Endothelial cell of umbilical vein (primary cell): ENCODE measurements at places on chromosomes 3 and 15. TPM values are rescaled to one million over a fixed set of nuclear protein-coding genes. Genes with fewer than 3 reads are reported as not detected.

The ANKRD34C gene
- total RNA-seq, result not detected in 2 replicates

DNA sequence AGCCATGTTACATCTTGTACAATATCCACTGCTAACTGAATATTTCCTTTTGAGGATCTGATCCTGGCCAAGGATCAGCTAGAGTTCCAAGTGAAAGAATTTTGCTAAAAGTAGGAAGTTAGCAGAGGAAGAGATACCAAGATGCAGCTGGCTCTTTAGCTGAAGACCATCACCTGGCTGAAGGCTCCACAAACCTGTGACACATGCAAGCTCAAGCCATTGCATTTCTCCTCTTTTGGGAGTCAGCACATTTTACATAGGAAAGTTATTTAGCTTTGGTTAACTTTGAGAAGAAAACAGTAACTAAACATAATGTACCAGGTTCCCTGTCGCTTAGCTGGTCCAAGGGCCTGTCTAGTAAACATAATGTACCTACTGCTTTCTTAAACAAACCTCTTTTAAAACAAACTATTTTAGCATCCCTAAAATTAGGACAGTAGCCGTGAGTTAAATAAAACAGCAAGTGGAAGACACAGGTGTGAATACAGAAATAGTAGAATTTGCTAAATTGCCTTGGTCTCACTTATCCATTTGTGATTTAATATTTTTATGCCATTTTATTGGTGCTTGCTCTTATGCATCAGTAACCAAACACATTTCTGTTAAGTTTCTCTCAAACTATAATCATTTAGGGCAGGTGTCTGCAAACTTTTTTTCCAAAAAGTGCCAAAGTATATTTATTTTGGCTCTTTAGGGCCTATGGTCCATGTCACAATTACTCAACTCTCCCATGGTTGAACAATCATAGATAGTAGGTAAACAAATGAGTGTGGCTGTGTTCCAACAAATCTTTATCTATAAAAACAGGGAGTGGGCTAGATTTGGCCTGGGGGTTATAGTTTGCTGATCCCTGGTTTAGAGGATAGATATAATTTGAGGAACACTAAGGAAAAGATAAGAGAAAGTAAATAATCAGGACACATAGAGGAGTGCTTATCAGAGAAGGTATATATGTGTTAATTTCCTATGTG, 11.2 kb downstream of the GCSAM start:
- no peak overlapping the region for H3K4me3 ChIP-seq
- H3K36me3 ChIP-seq, result no peaks in the 10 kb centered on the region
- peak; percentile 17 for DNase-seq

The CHMP2B gene
- total RNA-seq, result 22.0 and 28.8 TPM in 2 replicates

- H3K27me3 ChIP-seq, result no peaks in the 10 kb centered on the region
- H3K36me3 ChIP-seq, result peaks cover 25% of the 10 kb centered on the region
- H3K4me3 ChIP-seq, result peak overlapping the region; percentile 94
- DNase-seq, result peak; percentile 74
- peak overlapping the region; percentile 76 for H3K27ac ChIP-seq
These were observed 3.8 kb downstream of the FAM43A start for GRCh38 chr3:194689493-194689944.

The PPP1R14D gene
- total RNA-seq, result not detected in 2 replicates

- H3K36me3 ChIP-seq, result no peaks in the 10 kb centered on the region
- H3K27ac ChIP-seq, result no peak overlapping the region
- no peak for DNase-seq
- no peaks in the 10 kb centered on the region for H3K27me3 ChIP-seq
These were observed 227.2 kb upstream of the TBL1XR1 start for GRCh38 chr3:177424521-177424920.

DNA sequence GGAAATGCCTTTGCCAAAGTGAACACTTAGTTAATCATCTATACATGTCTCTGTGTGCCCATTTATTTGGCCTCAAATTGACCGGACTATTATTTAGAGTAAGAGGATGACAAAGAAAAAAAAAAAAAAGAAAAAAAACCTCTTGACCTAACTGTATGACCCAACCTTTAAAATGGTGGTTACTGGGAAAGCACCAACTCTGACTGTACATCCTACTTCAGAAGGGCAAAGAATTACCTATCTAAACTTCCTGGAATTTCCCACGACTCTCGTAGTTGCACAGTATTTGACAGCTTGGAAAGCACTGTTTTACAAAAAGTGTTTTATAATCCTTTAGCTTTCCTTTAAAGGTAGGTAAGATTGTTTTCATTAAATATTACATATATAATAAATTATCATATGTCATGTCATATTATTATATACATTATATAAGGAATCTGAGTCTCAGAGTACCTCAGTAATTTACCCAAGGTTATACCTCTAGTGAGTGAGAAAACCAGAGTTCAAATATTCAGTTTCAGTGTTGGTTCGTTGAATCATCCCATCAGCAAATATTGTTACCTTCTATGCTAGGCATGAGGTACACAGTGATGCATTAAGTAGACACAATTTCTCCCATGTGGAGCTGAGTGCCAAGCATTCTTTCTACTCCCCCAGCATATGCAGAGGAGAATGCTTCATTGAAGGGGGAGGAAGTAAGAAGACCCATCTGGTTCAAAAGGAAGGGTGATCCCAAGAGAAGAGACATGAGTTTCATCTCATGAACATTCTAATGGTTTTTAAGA, 5.0 kb downstream of the BCL2A1 start:
- no peaks in the 10 kb centered on the region for H3K36me3 ChIP-seq
- H3K27ac ChIP-seq, result no peak overlapping the region
- no peak for DNase-seq
- H3K4me1 ChIP-seq, result no peaks in the 10 kb centered on the region

The ERICH6 gene
- not detected in 2 replicates for total RNA-seq

The PAQR9 gene
- not detected in 2 replicates for total RNA-seq

DNA sequence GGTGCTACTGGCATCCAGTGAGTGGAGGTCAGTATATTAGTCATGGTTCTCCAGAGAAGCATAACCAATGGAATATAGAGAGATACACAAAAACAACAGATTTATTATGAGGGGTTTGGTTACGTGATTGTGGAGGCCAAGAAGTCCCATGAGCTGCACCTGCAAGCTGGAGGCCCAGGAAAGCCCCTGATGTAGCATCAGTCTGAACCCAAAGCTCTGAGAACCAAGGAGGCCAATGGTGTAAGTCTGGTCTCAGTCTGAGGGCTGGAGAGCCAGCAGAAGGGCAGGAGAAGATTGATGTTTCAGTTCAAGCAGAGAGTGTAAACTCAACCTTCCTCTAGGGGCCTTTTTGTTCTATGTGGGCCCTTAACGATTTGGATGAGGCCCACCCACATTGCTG, 144.1 kb downstream of the KLF13 start:
- H3K27ac ChIP-seq, result no peak overlapping the region
- H3K4me1 ChIP-seq, result no peaks in the 10 kb centered on the region
- no peaks in the 10 kb centered on the region for H3K36me3 ChIP-seq
- H3K27me3 ChIP-seq, result peaks cover 5% of the 10 kb centered on the region

DNA sequence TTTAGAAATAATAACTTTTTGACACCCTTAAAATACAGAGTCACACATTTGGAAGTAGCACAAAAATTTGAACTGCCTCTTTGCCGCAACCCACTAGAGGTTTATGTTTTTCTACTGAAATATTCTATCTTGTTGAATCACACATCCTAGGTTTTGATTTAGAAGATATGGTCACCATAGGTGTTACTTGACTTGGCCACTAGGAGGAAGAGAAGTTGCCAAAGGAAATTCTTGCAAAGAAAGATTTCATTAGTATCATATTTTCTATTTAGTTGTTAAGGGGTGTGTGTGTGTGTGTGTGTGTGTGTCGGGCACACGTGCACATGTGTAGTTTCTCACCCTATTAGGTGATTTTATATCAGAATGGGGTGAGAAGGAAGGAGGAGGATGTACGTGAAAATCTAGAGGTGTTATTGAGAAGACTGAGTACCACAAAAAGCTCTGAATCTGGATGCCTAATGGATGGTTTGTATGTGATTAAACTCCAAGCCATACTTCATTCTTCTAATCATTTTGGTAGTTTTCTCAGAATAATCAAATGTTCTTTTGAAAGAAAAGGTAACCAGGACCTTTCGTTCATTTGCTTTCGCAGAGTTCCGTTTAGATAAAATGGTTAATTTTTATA, 31.5 kb downstream of the ZFAND6 start:
- H3K4me1 ChIP-seq, result no peaks in the 10 kb centered on the region
- no peak overlapping the region for H3K4me3 ChIP-seq
- H3K36me3 ChIP-seq, result no peaks in the 10 kb centered on the region
- no peaks in the 10 kb centered on the region for H3K27me3 ChIP-seq
- no peak overlapping the region for H3K27ac ChIP-seq
- no peak for DNase-seq

DNA sequence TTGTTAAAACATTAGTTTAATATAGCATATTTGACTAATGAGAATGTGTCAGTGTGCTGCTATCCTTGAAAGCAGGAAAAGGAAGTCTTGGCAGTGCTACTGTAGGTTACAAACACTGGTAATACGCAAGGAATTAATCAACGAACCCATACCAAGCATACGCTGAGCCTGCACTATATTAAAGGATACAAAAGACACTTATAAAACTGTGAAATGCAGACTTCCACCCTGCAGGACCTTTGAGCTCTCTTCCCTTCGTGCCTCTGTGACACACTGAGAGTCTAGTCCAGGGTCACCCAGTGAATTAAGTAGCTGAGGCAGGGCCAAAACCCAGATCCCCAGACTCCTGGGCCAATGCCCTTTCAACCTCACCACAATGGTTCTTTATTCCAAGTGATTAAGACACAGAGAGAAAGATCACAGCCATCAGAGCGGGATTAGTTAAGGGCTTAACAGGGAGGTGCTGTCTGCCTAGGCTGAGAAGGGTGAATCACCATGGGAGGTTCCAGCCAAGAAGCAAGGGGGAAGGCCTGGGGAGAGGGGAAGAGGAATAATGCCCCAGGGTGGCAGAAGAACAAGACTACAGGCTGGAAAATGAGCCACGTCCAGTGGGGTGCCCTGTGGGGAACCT, 6.8 kb downstream of the ANXA2 start:
- H3K36me3 ChIP-seq, result peaks cover 14% of the 10 kb centered on the region
- peak; percentile 87 for DNase-seq
- no peaks in the 10 kb centered on the region for H3K27me3 ChIP-seq
- H3K27ac ChIP-seq, result peak overlapping the region; percentile 97

DNA sequence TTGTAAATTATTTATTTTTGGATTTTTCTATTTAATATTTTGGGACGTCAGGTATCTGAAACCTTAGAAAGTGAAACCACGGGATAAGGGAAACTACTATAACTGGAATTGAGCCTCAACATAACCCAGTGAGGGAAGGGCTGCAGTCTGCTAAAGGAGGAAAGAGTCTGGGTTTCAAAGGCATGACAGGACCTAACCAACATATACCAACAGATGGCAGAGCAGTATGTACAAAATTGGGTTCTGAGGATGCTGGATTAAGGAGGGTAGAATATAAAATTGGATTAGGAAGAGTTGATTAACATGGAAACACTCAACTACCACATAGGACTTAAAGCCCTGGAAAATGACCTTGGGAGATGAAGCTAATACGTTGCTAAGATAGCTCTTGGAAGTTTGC, 603.5 kb downstream of the MECOM start:
- H3K27ac ChIP-seq, result no peak overlapping the region
- no peak for DNase-seq
- peaks cover 11% of the 10 kb centered on the region for H3K4me1 ChIP-seq
- no peaks in the 10 kb centered on the region for H3K36me3 ChIP-seq

DNA sequence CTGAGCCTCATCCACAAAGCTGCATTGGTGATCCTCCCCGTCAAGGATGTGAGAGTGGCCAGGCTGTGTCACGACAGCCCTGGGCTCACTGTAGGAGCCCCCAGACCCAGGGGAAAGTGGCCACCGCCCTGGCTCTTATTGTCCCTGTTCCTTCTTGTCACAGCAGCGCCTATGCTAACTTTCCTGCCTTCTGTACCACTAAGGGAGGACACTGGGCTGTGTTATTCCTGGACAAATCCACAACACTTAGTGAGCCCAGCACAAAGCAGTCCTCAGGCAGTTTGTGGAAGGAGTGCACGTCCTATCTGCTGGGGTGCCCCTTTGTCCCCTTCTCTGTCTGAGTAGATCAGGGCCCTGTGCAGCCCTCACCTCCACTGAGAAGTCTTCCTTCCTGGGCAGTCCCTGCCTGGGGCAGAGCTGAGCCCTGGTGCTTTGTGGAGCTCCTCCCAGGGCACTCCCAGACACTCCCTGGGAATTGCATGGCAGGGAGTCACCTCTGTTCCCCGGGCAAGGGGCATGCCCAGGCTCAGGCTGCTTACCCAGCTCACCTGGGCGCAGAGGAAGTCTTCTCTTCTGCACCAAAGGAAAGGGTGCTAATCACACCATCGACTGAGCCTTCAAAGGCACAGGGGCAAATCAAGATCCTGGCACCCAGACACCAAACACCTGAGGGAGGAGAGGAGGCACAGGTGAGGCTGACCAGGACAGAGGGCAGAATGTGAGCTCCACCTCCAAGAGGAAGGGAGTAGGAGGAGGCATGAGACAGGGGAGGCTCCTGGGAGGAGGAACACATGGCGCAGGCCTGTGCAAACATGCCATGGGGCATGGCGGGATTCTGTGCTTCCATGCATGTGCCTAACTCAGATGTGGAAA, 138.7 kb downstream of the KLF13 start:
- no peak for DNase-seq
- peaks cover 1% of the 10 kb centered on the region for H3K27me3 ChIP-seq
- H3K27ac ChIP-seq, result no peak overlapping the region
- no peak overlapping the region for H3K4me3 ChIP-seq

The COL8A1 gene
- 217 and 358 TPM in 2 replicates for total RNA-seq
